CD4-positive, alpha-beta T cell treated with Interleukin-10 for 1 hour (primary cell): ENCODE measurements at places on chromosomes 1 and 21.

GRCh38 chr1:92466683-92467352, 19.9 kb downstream of the GFI1 start:
- DNase-seq, result no peak

- DNase-seq, result no peak
Measured at GRCh38 chr1:59046134-59046533, 250.8 kb upstream of the FGGY start.

DNA sequence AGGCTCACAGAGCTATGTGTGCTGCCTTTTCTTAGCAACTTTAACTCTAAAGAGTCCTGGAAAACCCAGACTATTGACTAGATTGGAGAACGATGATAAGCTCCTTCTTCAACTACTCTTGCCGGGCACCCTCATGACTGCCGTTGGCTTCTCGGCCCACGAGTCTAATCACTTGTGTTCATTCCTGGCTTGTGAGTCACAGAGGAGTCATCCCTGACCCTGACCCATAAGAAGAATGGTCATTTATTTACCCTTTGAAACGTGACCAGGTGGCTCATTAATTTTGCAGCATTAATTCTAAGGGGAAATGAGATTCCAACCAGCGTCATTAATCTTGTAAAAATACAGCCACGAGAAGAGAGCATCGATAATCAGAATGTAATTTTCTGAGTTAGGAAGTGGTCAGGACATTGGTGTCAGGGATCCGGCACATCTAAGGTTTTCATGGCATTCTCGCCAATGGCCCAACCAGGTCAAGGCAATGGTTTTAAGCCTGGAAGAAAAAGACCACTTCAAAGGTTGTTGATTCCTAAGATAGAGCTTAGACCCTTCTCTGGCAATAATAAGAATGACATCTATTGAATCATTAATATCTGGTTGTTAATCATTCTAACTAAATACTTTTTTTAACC, 183.6 kb upstream of the RUNX1 start:
- DNase-seq, result no peak

DNA sequence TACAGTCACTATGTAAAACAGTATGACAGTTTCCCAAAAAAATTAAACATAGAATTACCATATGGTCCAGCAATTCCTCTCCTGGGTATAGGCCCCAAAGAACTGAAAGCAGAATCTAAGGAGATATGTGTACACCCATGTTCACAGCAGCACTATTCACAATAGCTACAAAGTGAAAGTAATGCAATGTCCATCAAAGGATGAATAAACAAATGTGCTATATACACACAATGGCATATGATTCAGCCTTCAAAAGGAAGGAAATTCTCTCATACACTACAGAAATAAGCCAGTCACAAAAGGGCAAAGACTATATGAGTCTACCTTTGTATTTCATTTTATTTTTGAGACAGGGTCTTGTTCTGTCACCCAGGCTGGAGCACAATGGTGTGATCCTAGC, 120.4 kb downstream of the TOMM20 start:
- no peak for DNase-seq

DNA sequence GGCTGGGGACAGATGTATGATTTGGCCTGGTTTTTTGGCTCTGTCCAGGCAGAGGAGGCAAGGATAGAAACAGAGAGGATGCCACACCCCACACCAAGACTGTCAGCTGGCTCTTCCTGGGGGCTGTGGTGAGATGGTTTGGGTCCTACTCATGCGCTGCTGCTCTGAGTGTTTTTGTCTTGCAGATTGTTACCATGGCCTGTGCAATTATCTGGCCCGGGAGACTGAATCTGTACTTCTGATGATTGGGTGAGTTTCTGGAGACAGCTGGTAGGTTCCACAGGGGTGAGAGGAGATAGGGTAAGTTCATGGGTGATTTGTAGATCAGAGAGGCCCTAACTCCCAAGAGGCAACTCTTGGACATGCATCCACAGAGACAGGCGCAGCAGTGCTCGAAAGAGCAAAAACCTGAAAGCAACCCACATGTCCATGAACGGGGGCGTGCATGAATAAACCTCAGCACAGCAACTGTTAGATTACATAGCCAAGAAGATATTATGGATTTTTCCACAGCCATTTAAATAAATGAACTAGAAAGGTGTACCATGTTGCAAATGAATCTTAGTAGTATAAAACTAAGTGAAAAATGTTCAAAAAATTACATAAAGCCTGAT, 17.8 kb downstream of the AADACL4 start:
- DNase-seq, result no peak
